ENCODE measurements at places on chromosomes 2 and 18. TPM values are rescaled to one million over a fixed set of nuclear protein-coding genes. Genes with fewer than 3 reads are reported as not detected.

DNA sequence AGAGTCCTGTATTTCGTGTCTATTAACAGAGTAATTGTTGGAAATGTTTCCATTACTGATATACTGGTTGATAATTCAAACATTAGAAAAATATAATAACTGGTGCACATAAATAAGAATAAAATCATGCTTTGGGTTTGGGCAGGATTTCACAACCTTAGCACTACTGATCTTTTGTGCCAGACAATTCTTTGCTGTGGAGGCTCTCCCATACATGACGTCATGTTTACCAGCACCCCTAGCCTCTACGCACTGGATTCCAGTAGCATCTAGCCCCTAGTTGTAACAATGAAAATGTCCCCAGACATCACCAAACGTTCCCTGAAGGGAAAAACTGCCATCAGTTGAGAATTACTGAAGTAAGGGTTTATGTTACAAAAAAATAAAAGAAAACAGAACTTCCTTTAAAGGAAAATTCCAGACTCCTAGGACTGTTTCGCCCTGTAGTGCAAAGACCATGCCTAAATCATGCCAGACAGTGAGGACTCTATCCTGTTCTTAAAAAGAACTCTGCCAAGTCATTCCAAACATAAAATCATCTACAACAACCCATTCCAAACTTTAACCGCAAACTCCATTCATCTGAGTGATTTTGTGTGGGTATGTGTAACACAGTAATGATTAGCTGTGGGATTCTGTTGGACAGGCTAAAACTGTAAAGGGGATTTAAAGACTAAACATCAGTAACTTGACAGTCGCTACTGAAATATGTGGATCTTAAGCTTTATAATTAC, 313.4 kb upstream of the CCDC68 start:
- DNase-seq = no peak

The UPP2 gene
- 11.2 TPM for polyA plus RNA-seq

DNA sequence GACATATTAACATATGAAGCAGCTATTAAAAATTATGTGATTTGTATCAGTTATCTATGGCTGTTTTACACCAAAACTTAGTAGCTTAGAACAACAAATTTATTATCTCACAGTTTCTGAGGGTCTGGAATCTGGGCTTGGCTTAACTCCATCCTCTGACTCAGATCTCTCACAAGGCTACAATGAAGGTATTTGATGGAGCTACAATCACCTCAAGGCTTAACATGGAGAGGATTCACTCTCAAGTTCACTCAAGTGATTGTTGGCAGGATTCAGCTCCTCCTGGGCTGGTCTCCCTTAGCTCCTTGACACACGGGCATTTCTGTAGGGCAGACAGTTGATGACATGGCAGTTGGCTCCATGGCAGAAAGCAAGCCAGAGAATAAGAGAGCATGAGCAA, 133.0 kb upstream of the SLC14A2 start:
- no peak for DNase-seq

GRCh38 chr18:4035521-4035920, 419.6 kb downstream of the DLGAP1 start:
- no peak for DNase-seq

DNA sequence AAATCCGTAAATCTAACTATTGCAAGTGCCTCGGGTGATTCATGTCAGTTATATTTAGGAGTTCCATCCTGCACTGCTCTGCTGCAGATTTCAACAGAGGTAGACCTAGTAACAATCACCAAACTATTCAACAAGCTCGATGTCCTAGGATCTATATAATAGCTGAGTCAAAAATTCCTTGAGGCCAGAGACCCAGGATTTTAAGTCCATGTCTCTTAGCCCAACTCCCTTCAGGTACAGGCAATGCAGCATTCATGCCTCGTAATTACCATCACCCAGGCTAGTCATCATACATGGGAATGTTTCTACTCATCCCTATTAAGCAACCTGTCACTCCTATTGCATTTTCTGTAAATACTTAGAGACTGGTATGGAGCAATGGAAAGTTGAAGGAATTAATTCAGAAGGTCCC, 729 bp downstream of the TM4SF20 start:
- no peak for DNase-seq

DNA sequence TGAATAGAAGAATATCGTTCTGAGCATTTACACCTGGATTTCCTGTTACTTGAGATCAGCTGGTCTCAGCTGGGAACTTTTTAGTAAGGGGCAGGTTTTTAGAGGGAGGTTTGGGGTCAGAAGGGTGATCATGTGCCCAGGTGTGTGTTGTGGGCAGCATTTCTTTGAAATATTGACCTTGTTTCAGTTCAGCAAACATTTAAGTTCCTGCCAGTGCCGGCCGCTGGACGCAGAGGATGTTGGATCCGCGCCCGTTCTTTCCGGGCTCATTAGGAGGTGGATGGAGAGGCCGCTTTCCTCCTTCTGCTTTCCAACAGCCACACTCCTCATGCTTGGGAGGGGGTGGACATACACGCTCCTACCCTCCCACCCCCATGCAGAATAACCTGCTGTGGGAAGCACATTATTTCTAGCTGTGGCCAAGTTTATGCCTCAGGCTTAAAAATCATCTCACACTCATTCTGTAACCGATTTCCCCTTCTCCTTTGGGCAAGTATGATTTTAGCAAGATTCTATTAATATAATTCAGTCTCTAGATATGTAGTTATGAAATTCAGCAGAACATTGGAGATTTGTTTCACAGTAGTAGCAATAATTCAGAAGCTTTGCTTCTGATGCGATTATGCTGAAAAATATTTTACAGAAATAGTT, 131.4 kb downstream of the ZNF236 start:
- DNase-seq = no peak

GRCh38 chr2:113236367-113237159, 42.2 kb downstream of the PAX8 start:
- DNase-seq = no peak

- no peak for DNase-seq
Measured at GRCh38 chr2:149885468-149885867, 297.9 kb upstream of the MMADHC start.

GRCh38 chr18:61546590-61546989, 213.4 kb downstream of the CDH20 start:
- DNase-seq = no peak

The DUSP11 gene
- polyA plus RNA-seq = 34.1 TPM

DNA sequence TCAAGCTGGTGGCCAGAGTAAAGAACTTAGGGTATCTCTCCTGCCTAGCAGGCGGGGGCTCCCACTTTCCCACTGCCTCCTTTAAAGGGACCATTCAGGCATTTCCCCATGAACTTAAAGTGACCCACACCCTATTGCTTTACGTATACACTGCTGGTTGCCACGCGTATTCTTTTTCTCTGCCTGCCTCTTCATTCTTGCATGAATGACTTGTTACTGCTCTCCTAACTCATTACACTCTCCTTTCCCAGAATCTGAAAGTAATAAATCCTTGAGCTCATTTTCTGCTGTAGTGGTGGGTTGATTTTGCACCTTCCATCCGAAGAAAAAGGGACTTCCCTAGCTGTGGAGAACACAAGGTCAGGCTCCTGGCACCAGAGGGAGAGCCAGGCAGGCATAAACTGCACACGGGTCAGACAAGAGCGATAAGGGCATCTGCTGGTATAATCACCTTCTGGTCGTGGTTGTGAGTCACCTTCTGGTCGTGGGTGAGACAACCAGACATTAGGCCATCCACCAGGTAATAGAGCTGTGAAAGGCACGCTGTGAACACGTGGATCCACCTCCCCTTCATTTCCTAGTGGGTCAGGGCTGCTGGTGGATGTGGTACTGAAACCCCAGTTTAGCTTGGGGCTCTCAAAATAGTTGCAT, 950.3 kb downstream of the SOCS6 start:
- DNase-seq = no peak
